Right forelimb (tissue), 1 donor: ENCODE measurements at places on chromosomes 3 and 15.

DNA sequence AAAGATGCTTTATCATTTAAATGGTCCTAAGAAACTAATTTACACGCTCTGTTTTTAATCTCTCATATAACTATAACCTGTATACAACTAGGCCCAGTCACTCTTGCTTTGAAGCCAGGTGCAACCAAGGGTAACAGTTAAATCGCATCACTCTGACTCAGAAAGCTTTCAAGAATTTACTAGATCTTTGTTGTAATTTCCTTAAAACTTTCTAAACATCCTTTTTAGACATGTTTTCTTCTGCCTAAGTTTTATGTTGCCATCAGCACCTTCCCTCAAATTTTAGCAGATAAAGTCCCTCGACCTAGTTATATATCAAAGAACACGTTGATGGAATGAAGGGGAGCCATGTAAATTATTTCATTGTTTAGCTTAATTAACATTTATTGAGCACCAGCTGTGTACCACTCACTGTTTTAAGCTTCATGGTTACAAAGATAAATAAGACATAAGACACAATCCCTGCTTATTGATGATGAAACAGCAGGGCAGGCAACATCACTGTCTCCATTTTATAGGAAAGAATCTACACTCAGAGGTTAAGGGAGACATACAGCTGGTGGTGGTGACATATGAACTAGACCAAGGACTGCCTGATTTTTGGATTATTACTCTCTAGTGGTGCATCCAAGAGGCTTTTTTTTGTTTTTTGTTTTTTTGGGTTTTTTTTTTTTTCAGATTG is 101.0 kb downstream of the CD200R1L start:
- DNase-seq, result no peak

DNA sequence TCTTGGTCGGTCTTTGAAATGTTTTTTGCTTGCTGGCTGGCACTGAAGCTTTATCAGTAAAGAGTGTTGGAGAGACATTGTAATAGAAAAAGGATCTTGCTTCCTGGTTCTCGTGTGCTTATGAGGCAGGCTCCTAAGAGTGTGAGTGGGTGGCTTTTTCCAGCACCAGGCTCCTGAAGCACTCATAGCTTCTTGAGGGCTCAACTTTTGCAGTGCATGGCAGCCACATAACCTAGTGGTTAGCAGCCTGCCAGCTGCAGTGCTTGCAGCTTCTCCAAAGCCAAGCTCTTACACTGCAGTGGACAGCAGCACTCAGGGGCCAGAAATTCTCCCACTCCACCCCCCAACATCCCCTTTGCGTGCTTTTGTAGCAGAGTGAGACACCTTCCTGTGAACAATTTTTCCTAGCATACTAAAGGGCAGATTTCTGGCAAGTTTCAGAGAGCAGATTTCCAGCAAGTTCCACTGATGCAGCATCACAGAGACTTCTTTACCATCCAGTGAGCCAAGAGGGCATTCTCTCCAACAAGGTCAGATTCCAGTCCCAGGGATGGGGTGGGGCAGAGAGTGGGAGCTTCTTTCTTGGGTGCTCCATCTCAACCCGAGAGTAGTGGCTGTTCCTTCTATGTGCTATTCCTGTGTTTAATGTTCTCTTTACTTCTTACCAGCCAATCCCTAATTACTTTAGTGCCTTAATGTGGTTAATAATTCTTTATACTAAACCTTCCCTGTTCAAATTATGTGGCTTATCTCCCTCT is 15.8 kb upstream of the ARHGEF26 start:
- DNase-seq, result no peak

DNA sequence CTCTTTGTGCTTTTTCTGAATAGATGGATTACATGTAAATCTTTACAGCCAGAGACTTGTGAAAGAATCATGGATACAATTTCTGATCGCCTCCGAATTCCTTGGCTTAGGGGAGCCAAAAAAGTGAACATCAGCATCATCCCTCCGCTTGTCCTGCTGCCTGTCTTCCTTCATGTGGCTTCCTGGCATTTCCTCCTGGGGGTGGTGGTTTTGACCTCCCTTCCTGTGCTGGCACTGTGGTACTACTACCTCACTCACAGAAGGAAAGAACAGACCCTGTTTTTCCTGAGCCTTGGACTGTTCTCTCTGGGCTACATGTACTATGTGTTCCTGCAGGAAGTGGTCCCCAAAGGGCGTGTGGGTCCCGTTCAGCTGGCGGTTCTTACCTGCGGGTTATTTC is 5.9 kb downstream of the ZDHHC23 start:
- no peak for DNase-seq

GRCh38 chr3:162507397-162507796 is 1010.8 kb downstream of the OTOL1 start:
- DNase-seq, result no peak

DNA sequence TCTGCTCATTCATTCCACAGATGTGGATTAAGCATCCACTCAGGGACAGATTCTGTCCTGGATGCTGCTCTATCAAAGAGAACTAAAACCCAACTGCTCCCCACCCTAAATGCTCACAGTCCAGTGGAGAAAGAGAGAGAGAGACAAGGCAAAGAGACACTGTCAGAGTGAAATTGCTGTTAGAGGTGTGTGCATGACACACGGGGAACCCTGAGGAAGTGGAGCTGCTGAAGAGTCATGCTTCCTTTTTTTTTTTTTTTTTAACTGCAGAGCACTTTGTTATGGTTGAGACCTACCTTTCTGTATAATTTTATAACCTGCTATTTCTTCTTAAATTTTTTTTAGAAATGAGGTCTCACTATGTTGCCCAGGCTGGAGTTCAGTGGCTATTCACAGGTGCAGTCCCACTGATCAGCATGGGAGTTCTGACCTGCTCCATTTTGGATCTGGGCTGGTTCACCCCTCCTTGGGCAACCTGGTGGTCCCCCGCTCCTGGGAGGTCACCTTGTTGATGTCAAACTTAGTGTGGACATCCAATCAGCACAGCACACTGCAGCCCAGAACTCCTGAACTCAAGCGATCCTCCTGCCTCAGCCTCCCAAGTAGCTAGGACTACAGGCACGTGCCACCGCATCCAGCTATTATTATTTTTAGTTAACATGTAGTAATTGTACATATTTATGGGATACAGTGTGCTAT is 18.2 kb upstream of the PSTPIP1 start:
- DNase-seq, result no peak

DNA sequence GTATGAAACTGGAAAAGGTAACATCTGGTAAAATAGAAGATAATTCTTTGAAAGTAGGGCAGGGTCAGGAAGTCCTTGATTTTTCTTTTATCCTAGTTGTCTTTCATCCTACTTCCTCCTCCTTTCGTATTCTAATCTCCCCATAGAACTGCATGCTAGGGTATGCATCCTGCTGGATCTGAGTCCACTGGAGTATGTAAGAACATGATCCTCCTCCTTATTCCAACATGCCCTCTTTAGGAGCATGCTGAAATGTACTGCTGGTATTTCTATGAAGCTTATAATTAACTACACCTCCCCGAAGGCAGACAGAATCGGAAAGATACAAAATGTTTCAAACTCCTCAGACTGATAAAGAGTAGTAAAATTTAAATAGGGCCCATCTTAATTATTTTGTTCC is 493.8 kb downstream of the AGBL1 start:
- no peak for DNase-seq

DNA sequence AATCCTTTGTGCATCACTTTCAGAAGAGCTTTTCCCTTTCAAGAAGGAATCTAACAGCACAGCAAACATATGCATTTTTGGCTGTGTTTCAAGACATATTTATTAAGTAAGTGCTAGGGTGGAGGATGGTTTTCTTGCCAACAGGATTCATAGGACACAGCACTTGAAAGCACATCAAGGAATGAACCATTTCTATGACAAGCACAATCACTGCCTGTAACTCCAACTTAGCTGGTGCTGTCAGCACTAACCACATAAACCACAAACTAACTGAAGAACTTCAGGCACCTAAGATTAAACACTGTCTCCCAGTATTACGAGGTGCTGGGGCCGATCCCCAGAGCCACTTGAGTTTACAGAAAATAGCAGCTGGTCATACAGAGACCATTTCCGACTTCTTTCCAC is 35.4 kb upstream of the SPRED1 start:
- DNase-seq, result peak; percentile 52

- DNase-seq, result peak; percentile 17
Observed at GRCh38 chr3:126136428-126137220, 43.8 kb downstream of the ALDH1L1 start.

DNA sequence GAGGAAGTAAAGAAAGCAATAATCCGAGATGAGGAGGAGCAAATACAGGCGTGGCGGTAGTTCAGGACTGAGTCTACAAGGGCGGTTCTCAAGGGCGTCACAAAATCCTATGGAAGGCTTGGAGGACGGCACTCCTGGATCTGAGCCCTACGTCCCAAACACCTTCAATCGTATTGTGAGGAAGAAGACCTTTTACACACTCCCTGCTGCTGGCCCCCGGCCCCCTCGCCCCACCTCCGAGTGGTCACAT is 747 bp downstream of the PLD1 start:
- DNase-seq, result no peak

GRCh38 chr3:55297706-55298105 is 189.4 kb downstream of the WNT5A start:
- DNase-seq, result no peak

DNA sequence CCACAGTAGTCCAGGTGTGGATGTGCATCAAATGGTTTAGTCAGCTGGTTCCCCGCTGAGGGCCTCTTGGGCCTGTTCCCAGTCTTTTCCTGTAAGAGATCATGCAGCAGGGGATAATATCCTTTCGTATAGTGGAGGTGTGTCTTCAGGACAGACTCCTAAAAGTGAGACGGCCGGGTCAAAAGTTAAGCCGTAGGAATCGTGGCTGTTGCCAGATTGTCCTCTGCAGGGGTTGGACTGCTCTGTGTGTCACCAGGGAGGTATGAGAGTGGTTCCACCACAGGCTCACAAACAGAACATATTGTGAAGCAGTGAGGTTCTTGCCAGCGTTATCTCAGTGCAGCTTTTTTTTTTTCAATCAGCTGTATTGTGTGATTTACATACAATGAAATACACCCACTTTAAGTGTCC is 95.0 kb downstream of the VGLL4 start:
- DNase-seq, result no peak

DNA sequence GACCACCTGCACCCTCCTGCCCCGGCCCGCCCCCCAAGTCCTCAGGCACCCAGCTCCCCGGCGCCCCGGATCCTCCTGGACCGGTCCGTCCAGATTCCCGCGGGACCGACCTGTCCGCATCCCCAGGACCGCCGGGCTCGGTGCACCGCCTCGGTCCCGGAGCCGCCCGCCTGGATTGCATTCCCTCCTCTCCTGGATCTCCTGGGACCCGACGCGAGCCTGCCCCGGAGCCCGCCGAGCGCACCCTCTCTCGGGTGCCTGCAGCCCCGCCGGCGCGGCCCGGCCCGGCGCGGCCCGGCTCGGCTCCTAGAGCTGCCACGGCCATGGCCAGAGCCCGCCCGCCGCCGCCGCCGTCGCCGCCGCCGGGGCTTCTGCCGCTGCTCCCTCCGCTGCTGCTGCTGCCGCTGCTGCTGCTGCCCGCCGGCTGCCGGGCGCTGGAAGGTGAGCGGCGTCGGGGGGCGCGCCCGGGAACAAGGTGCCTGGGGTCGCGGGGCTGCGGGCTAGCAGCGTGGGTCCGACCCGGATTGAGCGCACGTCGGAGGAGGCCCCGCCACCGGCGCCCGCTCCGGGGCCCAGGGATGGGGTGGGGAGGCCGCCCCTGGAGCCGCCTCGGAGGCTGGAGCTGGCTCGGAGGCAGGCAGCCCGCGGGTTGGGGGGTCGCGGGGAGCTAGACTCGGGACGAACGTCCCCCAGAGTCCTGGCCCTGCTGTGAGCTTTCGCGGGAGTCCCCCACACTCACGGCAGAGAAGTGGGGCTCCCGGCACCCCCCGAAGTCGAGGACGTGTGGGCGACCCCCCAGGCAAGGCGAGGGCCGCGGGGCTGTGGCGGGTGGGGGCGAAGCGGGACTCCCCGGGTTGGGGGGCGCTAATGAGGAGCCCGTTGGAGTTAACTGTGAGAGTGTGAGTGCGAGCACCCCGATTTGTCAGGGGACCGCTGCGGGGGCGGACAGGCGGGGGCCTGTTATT is 610 bp downstream of the EPHB3 start:
- DNase-seq, result peak; percentile 69

DNA sequence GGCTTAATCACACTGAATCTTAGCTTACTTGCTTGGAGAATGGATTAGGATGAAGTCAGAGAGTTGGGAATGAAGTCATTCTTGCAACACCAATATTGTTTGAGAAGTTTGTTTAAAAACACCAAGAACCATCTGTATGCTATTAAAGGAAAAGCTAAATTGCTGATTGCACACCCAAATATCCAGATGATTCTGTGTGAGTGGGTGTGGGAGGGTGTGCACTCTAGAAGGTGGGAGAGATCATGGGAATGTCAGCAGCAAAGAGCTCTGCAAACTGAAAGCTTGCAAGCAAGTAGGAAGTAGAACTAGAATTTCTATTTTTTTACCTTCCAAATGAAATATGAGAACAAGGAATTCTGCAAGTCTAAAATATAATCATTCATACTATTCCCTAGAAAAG is 364.9 kb downstream of the NR2F2 start:
- DNase-seq, result no peak

GRCh38 chr15:63041974-63042876 is at the start of gene TPM1:
Gene TPM1, plus strand, starts transcription at chr15:63042747. Its CDS starts 83 bp downstream, at chr15:63042830.
- peak; percentile 85 for DNase-seq

DNA sequence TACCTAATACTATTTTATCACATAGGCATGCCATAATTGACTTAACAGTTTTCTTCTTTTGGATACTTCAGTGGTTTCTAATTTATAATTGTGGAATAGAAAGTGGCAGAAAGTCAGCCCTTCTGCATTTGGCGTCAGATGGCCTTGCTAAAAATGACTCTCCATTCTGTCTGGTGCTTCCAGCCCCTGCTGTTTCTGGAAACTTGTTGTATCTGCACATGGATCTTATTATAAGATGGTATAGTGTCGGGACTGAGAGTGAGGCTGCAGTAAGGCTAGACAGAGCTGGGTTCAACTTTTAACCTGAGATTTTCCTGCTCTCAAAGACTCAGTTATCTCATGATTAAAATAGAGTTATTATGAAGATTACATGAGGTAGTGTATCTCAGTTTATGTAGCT is 74.8 kb upstream of the WDR72 start:
- DNase-seq, result no peak

GRCh38 chr3:178137206-178137605 is 399.0 kb upstream of the KCNMB2 start:
- DNase-seq, result no peak

GRCh38 chr15:80798911-80799310 is 19.7 kb downstream of the CEMIP start:
- DNase-seq, result no peak

DNA sequence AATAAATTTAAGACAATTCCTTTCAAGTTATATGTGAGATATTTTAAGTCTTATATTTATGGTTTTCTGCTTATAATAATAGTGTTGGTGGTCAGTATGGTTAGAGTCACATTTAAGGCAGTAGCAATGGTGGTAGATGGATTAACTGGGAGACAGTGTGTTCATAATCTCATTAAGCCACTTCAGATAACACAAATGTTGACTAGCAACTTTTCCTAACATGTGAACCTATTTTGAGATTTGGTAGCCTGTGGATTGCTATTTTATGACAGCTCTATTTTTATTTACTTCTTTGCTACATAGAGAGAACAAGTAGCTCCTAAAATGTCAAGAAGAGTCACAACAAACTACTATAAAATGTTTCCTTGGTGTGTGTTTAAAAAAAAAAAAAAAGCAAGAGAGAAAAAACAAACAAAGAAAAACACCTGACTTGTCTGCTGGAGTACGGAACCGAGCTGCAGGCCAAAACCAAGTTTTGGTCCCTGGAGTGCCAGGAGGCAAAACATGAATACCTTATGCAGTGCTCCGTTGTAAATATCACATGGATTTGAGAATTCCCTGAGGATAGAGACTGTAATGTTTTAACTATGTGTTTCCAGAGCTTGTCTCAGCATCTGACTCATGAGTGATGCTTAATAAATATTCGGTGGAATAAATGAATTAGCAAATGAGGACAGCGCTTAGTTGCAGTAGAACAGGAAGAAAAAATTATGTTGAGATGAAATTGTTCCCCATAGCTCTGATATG is 457.1 kb upstream of the ROBO2 start:
- no peak for DNase-seq
